ENCODE measurements at places on chromosomes 6 and 20.

- no peak for DNase-seq
Observed at GRCh38 chr6:140485740-140486449, 1111.4 kb upstream of the CITED2 start.

- no peak for DNase-seq
Observed at GRCh38 chr6:43120944-43121913, 45.1 kb downstream of the PTK7 start.

- DNase-seq, result no peak
Observed at GRCh38 chr6:116388924-116389323, 18.2 kb downstream of the DSE start.

DNA sequence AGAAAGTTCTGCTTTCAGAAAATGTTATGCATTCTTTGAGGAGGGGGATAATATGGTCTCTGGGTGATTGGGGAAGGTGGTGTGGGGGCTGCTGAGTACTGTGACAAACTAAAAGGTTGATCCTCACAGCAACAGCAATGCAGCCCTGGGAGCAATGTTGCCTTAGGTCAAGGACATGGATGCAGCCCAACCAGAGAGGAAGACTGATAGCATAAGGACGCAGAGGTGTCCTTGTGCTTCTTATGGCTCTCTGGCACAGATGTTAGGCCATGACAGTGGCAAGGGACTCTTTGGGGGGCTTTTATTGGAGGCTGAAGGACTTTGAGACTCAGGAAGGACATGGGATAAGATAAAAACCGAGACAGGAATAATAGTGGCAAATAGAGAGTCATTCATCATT is 186.2 kb upstream of the PHACTR1 start:
- no peak for DNase-seq

GRCh38 chr6:45377043-45377553 is 636 bp downstream of the SUPT3H start:
- peak; percentile 43 for DNase-seq

DNA sequence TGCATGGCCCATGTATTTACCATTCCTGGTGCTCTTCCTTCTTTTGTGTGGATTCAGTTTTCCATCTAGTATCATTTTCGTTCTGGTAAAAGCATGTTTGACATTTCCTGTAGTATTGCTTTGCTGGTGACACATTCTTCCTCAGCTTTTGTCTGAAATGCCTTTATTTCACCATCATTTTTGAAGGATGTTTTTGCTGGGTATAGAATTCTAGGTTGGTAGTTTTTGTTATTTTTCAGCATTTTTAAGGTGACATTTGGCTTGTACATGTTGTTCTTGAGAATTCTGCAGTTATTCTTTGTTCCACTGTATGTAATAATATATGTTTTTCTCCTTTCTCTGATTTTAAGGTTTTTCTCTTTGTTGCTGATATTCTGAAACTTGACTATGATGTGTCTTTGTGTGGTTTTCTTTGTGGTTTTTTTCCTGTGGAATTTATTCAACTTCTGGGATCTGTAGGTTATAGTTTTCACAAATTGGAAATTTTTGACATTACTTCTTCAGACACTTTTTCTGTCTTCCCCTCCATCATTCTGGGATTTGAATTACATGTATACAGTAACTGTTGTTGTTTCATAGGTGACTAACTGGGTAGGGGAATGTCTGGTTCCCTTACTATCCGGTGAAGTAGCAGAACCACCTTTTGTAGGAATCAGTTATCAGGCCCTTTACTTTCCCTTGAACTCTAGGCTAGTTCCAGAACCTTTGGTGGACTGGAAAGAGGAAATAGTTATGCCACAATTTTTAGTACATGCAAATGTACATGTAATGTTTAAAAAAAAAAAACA is 30.2 kb downstream of the SNX9 start:
- no peak for DNase-seq

GRCh38 chr20:24665196-24665595 is 195.8 kb downstream of the SYNDIG1 start:
- DNase-seq, result no peak

DNA sequence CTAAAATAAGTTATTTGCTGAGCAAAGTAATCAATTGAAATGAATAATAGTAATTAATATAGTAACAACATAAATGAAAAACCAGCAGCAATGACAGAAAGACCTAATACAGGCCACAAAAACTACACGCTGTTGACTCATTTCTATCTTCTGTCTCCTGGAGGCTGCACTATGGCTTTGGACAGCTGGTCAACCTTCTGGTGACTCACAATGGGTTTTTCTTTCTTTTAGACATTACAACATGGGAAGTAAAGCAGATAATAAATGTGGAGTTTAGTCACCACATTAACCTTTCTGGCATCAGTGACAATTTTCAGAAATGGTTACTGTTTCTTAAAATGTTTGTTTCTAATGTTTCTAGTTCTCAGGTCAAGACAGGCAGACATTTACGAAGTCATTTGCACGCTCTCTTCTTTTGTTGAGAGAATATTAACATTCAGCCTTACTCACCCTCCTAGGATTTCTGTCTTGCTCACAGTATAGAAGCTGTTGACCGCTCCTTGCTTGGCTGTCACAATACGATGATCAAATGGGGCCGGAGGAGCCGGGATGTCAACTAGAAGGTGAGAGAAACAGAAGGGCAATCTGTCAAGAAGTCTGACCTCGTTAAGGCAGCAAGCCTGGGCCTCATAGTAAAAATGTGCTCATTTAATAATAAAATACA is 62.2 kb downstream of the MYLK4 start:
- no peak for DNase-seq

DNA sequence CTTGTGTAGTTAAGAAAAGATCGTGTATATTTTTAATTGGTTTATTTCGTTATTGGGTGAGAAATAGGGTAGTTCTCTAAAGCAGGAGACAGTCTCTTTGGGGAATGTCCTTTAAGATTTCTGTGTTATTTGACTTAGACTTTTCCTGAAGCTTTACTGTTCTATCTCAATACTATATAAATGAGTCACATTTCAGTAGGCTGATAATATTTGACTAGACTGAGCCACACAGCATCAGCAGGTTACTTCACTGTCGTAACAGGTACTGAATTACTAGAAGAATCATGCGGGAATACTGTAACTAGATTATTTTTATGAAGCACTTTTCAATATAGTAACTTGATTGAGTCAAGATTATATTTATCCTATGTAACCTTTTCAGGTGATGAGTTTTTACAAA is 1.4 kb downstream of the SMAP1 start:
- DNase-seq, result no peak

- peak; percentile 31 for DNase-seq
Observed at GRCh38 chr20:50120935-50121693, 8.2 kb upstream of the UBE2V1 start.

- DNase-seq, result no peak
Observed at GRCh38 chr6:19892260-19892659, 55.1 kb downstream of the ID4 start.

GRCh38 chr20:10978713-10979112 is 304.9 kb upstream of the JAG1 start:
- DNase-seq, result no peak

DNA sequence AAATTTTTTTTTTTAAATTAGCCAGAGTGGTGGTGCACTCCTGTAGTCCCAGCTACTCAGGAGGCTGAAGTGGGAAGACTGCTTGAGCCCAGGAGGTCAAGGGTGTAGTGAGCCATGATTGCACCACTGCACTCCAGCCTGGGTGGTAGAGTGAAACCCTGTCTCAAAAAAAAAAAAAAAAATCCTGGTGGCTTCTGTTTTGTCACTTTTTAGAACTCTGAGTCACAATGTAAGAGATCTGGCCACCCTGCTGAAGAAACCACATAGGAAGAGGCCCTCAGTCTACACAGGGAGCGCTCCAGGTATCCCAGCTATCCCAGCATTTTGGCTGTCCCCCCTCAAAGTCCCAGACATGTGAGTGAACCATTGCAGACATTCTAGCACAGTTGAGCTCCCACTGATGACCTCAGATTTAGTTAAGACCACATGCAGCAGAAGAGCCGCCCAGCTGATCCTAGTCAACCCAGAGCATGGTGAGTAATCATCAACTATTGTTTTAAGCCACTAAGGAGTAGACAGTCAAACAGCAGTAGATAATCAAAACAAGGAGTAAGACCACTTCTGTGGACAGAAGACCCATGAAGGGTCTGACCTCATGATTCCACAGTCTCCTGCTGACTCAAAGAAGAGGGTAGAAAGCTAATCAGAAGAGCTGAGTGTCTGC is 12.7 kb upstream of the ARFGEF2 start:
- DNase-seq, result no peak
